Stimulated activated CD4-positive, alpha-beta T cell treated with anti-CD3 and anti-CD28 coated beads, Interleukin-1b, Interleukin-23, amount 100 ng/mL, for 24 hours (primary cell): ENCODE measurements at places on chromosomes 7 and 10.

DNA sequence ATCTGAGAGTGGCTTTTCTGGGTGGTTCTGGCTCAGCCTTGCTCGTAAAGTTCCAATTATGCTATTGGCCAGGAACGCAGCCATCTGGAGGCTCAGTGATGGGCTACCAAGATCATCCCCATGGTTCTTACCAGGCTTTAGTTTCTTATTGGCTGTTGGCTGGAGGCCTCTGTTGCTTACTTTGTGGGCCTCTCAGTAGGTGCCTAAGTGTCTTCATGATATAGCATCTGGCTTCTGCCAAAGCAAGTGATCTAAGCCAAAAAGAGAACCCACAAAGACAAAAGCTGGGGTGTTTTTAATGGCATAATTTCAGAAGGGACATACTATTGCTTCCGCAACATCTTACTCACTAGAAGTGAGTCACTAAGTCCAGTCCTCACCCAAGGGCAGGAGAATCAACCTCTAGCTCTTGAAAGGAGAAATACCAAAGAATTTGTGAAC, 132.0 kb upstream of the MDFIC start:
- no peak for DNase-seq

DNA sequence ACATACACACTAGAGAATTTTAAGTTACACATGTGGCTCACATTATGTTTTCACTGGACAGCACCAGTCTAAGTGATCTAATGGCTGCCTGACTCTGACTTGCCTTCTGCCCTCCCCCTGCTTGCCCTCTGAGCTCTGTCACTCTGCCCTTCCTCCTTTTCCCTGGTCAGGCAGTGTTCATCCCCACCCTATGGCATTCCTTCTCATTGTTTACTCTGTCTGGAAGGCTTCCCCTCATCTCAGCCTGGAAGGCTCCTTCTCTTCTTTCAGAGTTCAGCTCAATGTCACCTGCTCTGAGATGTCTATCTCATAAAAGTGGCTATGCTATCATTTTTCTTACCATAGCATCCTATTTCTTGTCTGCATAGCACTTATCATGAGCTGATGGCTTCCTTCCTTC, 305.7 kb downstream of the BMPER start:
- DNase-seq = no peak

DNA sequence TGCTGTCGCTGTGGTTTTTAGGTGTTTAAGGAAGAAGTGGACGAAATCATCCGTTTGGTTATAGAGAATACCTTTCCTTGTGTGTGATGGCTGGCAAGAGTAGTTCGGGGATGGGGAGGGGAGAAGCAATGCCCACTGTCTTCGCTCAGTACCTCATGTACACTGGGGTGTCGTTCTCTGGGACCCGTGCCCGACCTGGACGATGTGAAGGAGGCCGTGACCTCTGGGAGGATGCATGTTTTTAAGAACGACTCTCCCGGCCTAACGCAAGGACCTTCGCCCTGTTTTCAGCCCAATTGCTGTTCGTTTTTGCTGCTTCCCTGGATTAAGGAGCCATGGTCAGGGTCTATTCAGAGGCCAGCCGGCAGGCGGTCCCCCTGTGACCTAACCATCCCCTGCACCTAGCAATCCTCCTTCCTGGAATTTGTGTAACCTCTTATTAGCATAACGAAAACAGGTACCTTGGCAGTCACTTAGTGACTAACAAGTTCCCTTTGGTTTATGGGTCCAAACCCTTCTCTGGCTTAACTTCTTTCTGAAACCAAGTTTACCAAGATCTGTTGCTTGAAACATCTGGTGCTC, 1.3 kb downstream of the NFE2L3 start:
- DNase-seq = no peak

- no peak for DNase-seq
These were observed 72.0 kb upstream of the VKORC1L1 start for GRCh38 chr7:65800890-65801341.

- DNase-seq = no peak
These were observed 111.7 kb upstream of the CDK13 start for GRCh38 chr7:39838326-39838725.
